ENCODE measurements at places on chromosomes 2 and 18. TPM values are rescaled to one million over a fixed set of nuclear protein-coding genes. Genes with fewer than 3 reads are reported as not detected.

The KATNAL2 gene
- 8.0 TPM for total RNA-seq

The EFR3B gene
- 1.8 TPM for total RNA-seq

The ZNF516 gene
- total RNA-seq = 48.5 TPM

The CDK15 gene
- total RNA-seq = 3.1 TPM

The HAUS1 gene
- total RNA-seq = 14.4 TPM

The RNF125 gene
- 6.1 TPM for total RNA-seq

The CTAGE1 gene
- 0.06 TPM for total RNA-seq

The PTPRN gene
- 0.60 TPM for total RNA-seq

The REG3G gene
- 0.66 TPM for total RNA-seq

The SMYD1 gene
- total RNA-seq = 7.3 TPM

The STK39 gene
- 47.9 TPM for total RNA-seq

The ALKAL2 gene
- total RNA-seq = 69.5 TPM

The TXNDC2 gene
- total RNA-seq = not detected

The GRP gene
- not detected for total RNA-seq

The LAMA3 gene
- 25.5 TPM for total RNA-seq

The RAPH1 gene
- total RNA-seq = 51.6 TPM

The GATA6 gene
- 94.2 TPM for total RNA-seq

The PPM1B gene
- total RNA-seq = 47.2 TPM

The FIGN gene
- 5.9 TPM for total RNA-seq

The STPG4 gene
- total RNA-seq = 0.20 TPM

The BOK gene
- total RNA-seq = 76.8 TPM

The ACMSD gene
- total RNA-seq = 47.0 TPM

The MAPK4 gene
- 13.5 TPM for total RNA-seq

The PLA2R1 gene
- 45.0 TPM for total RNA-seq

The FAM161A gene
- 3.8 TPM for total RNA-seq

The MPPE1 gene
- 56.7 TPM for total RNA-seq

The IL1B gene
- total RNA-seq = 33.2 TPM

The GPR17 gene
- total RNA-seq = 0.17 TPM
